ENCODE measurements at places on chromosomes 13 and 19.
A peak's percentile ranks its signal among the peaks of the same experiment; 100 is the strongest.

GRCh38 chr13:33514362-33514761 is 228.8 kb upstream of the STARD13 start:
- no peak for DNase-seq

DNA sequence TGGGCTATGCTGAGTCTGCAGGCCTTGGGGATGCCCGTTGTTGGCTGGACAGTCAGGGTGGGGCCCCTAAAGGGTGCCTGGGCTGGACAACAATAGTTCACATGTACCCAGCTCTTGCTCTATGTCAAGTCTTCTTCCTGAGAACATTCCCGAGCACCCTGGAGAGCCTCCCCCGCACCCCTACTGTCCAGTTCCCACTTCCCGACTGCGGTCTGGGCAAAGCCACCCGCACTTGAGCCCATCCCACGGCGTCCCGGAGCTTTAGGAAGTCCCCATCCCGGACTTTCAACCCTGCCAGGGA is 1.1 kb upstream of the MPND start:
- DNase-seq = no peak

DNA sequence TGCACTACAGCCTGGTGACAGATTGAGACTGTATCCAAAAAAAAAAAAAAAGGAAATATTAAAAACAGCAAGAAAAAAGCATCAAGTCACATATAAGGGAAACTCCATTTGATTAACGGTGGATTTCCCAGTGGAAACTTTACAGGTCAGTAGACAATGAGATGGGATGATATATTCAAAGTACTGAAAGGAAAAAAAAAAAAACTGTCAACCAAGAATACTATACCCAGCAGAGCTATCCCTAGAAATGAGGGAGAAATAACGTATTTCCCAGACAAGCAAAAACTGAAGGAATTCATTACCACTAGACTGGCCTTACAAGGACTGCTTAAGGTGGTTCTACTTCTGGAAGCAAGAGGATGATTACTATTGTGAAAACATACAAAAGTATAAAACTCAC is 87.4 kb downstream of the C1QTNF9 start:
- no peak for DNase-seq

GRCh38 chr19:18429717-18430416 is 8.1 kb downstream of the ISYNA1 start:
- no peak for DNase-seq

DNA sequence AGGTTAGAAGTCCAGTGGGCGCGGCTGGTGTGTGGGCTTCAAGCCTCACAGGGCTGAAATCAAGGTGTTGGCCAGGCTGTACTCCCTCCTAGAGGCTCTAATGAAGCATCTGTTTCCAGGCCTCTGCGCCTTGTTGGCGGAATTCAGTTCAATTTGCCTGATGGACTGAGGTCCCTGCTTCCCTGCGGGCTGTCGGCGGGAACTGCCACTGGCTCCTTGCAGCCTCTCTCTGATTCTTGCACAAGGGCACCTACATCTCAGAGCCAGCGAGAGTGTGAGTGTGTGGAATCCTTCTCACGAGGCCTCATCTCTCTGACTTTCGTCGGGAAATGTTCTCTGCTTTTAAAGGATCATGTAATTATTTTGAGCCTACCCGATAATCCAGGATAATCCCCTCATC is 128.6 kb downstream of the DLEU7 start:
- no peak for DNase-seq

DNA sequence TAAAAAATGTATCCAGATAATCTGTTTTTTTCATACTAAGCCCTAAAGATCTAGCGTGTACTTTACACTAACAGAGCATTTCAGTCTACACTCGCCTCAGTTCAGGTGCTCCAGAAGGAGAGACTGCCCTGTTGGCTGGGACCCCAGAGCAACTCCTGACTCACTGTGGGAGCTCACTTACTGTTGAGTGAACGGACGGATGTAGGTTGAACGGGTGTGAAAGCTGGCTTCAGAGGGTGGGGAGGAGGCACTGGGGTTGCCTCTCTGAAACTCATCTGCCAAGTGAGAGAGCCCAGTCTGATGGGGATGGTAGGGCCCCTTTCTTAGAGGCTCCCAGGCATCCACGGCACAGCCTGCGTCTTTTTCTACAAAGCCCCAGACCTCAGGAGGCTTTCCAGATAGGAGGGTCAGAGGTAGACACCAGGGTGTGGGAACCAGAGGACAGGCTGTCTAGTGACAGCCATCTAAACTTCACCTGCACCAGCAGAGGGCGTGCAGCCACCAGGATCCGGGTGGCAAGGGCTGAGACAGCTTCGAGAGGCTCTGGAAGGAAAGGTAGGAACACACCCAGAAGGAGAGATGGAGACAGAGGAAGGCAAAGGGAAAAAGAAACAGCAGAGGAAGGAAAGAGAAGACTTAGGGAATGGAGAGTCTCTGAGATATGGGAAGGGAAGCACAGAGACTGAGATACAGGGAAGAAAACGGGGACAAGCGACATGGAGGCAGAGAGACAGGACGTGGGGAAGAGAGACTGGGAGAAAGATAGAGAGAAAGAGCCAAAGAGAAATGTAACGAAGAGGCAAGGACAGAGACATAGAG is 3.7 kb downstream of the KASH5 start:
- DNase-seq = peak; percentile 61

DNA sequence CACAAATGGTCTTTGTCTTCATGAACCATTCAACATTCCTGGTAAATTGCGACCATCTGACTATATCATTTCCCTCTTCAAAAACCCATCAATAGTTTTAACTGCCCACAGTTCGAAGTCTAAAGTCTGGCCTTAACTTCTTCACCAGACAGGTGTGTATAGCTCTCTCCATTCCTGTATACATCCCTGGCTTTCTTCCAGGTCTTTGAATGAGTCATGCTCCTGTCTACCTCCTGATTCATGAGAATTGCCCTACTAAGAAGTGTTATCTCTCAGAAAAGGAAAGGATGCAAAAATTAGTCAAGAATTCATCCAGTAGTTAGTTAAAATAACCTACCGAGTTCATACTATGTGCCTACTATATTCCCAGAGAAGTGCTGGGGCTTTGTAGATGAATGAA is 225.0 kb downstream of the TBC1D4 start:
- DNase-seq = no peak

DNA sequence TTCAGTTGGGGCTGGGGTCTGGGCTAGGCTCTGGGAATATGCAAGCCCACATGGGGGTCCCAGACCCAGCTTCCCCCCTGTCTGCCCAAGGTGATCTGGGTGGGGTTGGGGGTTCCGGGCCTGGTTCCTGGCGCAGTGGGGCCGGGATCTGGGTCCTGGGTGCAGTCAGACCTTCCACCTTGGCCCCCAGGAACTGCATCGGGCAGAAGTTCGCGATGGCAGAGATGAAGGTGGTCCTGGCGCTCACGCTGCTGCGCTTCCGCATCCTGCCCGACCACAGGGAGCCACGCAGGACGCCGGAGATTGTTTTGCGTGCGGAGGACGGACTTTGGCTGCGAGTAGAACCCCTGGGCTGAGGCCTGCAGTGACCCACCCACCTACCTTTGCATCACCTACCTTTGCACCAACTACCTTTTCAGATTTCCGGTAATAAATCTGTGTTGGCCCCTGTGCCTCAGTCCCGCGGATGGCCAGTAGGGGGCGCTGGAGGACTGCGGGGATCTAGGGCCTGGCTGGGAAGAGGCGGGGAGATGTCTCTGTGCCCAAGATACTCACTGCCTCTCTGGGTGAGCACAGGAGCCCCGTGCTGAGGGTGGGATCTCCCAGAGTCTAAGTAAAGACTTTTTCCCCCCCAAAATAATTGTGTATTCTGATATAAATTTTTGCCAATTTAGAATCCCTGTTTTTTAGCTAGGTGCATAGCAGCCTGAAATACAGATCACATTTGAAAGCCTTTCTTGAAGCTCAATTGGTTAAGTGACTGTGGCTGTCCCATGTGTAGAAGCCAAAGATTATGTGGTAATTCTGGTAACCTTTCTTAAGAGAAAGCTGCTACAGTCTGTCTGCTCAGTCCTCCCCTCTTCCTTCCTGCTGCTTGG is 11.5 kb upstream of the CYP4F3 start:
- peak; percentile 62 for DNase-seq

DNA sequence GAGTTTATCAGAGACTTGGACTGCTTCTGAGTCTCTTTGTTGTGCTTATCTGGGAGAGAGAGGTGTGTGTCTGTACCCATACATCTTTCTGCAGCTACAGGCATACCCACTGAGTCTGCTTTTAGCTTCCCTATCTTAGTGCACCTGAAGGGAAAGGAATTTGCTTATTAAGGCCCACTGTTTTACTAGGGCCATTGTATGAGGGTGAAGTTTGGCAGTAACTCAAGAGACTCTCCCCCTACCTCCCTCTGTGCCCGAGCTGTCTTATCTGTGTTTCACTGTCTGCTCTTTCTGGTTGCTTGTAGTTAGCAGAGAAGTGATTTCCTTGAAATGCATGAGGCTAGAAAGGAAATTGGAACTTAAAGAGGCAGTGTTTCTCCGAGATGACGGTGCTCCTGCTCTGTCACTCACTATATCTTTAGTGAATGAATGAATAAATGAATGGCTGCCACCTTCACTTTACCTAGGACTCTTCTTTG is 678 bp upstream of the CD33 start:
- DNase-seq = no peak

GRCh38 chr13:94988654-94989053 is 276.3 kb upstream of the SOX21 start:
- DNase-seq = no peak

- DNase-seq = no peak
Measured at GRCh38 chr19:58516246-58516836, 3.3 kb downstream of the ZBTB45 start.

DNA sequence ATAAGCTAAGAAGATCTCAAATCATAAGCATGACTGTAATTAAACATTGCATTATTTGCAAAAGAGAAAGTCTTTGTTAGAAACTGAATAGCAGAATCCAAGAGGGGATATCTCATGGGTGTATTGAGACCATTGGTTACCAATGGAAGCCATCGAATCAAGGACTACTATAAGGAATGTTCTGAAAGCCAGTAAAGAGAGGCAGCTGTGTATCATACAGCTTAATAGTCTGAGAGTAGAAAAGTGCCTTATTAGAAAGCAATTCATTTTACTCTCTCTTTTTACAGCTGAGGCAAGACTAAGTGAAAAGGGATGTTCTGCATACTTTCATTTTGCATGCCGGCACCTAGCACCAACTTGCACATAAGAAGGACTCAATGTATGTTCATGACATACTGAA is 7.6 kb upstream of the DCT start:
- no peak for DNase-seq

DNA sequence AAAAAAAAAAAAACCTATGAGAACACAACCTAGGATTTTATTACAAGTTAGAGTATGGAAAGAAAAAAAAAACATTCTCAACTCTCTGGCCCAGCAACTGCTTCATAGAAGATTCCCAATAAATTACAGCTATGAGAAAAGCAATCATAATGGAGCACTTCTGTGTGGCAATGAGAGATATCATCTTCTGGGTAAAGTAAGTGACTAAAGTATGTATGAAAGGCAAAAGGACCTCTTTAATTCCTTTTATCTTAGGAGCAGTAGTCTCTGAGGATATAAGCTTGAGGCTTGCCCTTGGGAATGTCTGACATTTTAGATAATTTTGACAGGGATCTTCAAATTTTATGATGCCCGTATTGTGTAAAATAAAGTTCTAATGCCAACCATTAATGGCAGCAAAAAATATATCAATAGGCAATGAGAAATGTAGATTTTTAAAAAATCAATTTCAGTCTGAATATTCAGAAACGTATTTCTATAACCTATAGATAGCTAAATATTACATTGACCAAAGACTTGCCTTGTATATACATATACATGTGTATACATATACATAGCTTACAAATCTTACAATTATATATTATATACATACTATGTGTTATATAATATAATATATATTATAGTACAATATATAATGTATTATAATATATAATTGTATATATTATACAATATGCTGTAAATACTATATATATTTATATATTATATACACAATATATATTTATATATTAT is 823.9 kb upstream of the SLITRK1 start:
- DNase-seq = no peak

DNA sequence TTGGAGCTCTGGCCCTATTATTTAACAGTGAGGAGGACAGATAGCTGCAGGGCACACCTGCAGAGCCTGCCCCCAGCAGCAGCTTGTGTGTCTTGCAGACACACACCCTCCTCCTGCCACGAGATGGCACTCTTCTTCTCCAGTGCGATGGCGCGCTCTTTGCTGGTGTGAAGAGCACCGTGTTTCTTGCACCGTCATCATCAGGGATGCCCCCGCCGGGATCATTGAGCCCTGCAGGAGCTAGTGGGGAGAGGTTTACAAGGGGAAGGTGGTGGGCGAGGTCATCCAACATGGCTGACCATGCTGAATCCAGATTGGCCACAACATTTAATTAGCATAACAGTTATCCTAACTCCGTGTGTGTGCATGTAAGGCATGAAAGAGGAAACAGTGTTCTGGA is 105.6 kb downstream of the RAB20 start:
- DNase-seq = peak; percentile 47

DNA sequence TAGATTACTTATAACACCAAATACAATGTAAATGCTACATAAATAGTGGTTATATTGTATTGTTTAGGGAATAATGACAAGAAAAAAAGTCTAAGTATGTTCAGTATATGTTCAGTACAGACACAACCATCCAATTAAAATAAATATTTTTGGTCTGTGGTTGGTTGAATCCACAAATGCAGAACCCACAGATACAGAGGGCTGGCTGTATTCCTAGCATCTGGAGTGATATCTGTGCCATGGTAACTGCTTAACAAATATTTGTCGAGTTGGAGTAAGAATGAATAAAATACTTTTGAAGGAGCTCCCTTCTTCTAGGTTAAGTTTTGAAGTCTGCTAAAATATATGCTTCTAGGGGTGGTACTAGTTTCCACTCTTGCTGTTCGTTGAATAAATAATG is 241.0 kb downstream of the KLF5 start:
- no peak for DNase-seq

GRCh38 chr19:55621673-55622231 is 2.6 kb downstream of the ZNF784 start:
- DNase-seq = no peak

DNA sequence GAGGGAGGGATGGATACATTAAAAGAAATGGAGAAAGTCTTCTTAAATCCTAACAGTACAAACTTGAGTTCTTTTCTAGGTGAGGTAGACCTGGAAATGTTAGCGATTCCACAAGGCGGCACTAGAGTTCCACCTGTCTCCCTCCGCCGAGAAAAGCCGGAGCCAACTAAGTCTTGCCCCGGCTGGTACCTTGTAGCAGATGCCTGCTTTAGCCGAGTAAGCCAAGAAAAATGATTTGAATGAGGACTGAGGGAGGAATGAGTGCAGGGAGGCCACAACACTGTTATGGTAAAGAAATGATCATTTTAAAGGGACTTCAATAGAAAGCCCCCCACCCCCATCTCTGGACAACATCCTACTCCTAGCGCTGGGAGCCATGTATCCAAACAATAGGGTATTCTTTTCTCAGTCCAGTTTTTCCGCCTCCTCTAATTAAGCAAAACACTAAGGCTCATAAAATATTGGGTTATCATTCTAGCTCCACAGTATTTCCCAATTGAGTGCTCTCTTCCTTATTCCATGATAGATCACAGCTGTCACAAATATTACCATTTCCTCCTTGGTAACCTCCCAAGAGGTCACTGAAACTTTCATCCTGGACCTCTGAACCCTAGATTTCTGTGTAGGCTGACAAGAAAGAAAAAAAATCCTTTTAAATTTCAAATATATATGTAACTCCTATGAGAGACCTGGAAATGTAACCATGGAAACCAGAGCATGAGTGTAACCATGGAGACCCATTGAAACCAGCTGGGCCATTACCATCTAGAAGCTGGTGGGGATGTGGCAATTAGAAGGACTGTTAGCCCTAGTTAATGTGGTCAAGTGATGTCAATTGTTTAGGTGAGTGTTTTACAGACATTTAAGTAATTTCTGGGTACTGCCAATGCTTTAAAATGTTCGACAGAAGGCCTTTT is 58.3 kb downstream of the GPALPP1 start:
- DNase-seq = peak; percentile 25

GRCh38 chr19:48290401-48290770 is 20.5 kb downstream of the ZNF114 start:
- no peak for DNase-seq

All from NK-92 treated with Interleukin-12 subunit alpha and Interleukin-12 subunit beta, amount 100 ng/mL, for 24 hours (cell line).